ENCODE measurements at places on chromosomes 5 and 9.

- peak; percentile 57 for DNase-seq
Measured at GRCh38 chr5:79133121-79133656, 21.6 kb downstream of the BHMT start.

GRCh38 chr5:104913841-104914281, 1351.3 kb upstream of the NUDT12 start:
- no peak for DNase-seq

- DNase-seq: no peak
Measured at GRCh38 chr5:180212363-180213255, 3.6 kb upstream of the RASGEF1C start.

GRCh38 chr9:17082343-17083064, 52.3 kb upstream of the CNTLN start:
- no peak for DNase-seq

DNA sequence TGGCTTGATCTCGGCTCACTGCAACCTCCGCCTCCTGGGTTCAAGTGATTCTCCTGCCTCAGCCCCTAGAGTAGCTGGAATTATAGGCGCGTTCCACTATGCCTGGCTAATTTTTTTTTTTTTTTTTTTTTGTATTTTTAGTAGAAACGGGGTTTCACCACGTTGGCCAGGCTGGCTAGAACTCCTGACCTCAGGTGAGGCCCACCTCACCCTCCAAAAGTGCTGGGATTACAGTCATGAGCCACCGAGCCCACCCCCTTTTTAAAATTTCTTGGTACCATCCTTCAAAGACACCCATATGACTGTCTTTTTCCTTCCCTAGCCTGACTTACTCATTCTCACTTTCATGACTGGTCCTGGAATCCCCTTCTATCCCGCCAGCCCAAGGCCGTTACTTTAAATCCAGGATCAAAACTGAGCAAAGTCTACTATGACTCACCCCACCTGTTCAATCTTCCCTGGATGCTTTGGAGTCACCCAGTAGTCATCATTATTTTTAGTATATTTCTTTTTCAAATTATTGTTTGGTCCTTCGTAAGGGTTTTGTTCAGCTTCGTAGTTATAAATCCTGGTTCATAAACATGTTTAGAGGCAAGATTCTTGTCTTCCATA, 1.2 kb upstream of the TBCA start:
- DNase-seq: no peak

- DNase-seq: no peak
Measured at GRCh38 chr5:15020736-15021135, 149.2 kb upstream of the ANKH start.

DNA sequence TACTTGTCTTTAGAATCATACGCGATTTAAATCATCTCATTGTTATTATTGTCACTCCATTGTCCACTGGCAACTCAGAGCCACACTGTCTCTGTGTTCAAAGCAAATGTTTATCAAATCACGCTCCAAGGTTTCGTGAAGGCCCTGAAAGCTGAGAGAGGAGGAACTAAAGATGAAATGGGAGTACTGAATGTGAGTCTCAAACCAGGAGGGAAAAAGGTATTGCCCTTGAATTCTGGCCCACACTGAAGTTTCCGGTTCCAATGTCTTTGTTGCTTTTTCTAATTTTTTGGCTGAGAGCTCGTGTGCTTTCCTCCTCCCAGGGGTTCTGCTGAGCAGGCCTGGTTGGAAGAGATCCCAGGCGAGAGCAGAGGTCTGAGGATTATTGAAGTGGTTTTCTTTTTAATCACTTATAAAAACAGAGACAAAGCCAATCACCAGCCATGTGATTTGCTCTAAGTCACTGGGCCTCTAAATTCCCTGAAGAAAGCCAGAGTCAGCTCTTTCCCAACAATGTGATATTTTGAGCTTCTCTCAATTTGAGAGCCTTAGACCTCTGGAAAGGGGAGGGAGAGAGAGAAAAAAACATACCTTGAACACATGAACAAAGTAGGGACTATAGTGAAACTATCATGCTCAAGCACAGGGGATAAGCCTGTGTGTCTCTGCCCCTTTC, 420.8 kb upstream of the GRAMD2B start:
- DNase-seq: no peak

DNA sequence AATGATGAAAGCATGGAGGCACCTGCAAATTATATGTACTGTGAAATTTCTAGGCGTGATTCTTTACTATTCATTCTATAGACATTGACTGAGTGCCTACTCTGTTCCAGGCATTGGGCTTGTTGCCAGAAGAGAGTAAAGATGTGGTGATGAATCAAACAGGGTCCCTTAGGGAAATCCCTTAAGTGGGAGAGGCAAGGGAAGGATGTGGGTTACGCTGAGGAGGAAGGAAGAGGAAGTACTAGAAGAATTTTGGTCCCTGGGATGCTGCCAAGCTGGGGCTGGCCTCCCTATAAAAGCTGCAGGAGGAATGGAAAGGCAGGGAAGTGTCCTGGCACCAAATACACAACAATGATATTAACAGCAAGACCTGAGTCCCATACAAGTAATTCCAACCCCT, 76.7 kb upstream of the SPOCK1 start:
- DNase-seq: no peak

- no peak for DNase-seq
Measured at GRCh38 chr5:16819522-16820167, 116.4 kb downstream of the MYO10 start.

DNA sequence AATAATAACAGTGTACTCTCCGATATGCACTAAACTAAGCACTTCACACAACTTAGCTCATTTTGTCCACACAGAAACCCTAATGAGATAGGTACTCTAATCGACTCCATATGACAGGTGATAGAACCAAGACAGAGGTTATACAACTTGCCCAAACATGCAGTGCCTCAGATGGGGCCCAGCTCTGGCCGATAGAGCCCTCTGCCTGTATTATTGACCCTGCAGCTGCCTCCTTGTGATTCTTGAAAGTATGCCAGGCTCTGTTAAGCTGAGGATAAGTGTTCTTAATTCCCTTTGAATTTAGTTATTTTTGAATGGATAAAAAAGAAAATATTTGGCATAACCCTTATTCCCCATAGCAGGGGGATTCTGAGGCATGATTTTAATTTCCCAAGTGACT, 78.5 kb downstream of the HMHB1 start:
- DNase-seq: peak; percentile 81

GRCh38 chr9:136013524-136014034, 52.4 kb upstream of the UBAC1 start:
- DNase-seq: no peak

- DNase-seq: no peak
Measured at GRCh38 chr9:115717711-115718173, 435.8 kb upstream of the PAPPA start.

DNA sequence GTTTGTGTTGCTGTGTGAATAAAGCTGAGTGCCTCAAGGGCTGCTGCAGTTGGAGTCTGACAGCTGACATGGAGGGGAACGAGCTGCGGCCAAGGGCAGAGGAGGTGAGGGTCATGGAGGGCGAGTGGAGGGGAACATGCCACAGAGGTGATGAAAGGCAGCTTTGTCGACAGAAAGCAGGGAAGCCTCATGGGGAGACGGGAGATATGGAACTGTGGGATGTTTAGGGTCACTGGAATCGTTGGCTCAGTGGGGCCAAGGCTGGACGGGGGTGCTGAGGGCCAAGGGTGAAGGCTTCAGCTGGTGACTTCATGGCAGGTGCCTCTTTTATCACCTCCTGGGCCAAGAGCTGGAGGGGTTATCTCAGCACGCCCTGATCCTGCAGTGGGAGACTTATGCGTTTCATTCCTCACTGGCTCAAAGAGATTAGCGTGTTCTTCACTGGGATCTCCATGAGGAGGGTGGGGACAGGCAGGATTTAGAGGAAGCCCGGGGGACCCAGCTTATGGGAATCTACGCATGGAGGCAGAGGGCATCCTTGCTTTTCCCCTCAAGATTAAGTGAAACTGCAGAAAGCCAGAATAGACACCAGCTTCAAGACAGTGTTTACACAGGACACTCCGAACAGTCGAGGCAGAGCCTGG, 42.2 kb downstream of the FAM240B start:
- no peak for DNase-seq

GRCh38 chr5:149135536-149136201, 5.6 kb upstream of the ABLIM3 start:
- DNase-seq: no peak

GRCh38 chr9:110183208-110184145, 24.5 kb downstream of the C9orf152 start:
- peak; percentile 26 for DNase-seq

DNA sequence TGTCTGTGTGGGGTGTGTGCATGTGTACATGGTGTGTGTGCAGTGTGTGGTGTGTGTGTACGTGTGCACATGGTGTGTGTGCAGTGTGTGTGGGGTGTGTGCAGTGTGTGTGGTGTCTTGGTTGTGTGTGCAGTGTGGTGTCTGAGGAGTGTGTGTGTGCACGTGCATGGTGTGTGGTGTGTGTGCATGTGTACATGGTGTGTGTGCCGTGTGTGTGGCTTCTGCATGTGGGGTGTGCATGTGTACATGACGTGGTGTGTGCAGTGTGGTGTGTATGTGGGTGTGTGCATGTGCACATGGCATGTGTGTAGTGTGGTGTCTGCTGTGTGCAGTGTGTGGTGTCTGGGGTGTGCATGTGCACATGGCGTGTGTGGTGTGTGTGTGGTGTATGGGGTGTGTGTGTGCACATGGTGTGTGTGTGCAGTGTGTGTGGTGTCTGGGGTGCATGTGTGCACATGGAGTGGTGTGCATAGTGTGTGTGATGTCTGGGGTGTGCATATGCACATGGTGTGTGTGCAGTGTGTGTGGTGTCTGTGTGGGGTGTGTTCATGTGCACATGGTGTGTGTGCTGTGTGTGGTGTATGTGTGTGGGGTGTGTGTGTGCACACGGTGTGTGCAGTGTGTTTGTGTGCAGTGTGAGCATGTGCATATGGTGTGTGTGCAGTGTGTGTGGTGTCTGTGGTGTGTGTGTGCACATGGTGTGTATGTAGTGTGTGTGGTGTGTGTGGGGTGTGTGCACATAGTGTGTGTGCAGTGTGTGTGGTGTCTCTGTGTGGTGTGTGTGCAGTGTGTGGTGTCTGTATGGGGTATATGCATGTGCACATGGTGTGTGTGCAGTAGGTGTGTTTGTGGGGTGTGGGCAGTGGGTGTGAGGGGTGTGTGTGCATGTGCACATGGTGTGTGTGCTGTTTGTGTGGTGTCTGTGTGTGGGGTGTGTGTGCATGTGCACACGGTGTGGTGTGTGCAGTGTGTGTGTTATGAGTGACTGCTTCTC, 40.6 kb upstream of the ZNG1F start:
- no peak for DNase-seq

DNA sequence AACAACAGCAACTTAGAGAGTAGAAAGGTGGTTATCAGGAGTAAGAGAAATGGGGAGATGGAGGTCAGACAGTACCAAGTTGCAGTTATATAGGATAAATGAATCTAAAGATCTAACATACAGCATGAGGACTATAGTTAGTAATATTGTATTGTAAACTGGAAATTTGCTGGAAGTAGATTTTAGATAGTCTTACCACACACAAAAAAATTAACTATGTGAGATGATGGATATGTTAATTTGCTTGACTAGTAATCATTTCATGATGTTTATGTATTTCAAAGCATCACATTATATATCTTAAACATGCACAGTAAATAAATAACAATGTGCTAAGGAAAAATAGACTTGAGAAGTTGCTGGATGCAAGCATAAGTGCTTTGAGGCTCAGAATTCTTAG, 622.1 kb downstream of the CCDC171 start:
- no peak for DNase-seq

- DNase-seq: no peak
Measured at GRCh38 chr9:30732060-30732459, 1652.4 kb upstream of the ACO1 start.

DNA sequence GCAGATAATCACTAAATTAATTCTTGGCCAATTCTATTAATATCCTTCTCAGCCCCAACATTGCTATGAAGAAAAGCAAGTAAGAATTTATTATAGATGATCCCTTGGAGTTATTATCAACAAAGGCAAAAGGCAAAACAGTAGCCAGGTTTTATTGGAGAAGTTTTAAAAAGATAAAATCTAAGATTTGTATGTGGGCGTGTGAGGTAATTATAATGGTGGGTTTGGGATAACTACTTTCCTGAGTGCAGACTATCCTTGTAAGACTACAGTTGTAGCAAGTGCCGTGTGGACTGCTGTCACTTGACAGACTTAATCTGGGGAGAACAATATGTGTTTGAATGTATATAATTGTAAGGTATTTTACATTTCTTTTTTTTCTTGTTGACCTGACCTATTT, 23.2 kb downstream of the SLC31A1 start:
- no peak for DNase-seq

DNA sequence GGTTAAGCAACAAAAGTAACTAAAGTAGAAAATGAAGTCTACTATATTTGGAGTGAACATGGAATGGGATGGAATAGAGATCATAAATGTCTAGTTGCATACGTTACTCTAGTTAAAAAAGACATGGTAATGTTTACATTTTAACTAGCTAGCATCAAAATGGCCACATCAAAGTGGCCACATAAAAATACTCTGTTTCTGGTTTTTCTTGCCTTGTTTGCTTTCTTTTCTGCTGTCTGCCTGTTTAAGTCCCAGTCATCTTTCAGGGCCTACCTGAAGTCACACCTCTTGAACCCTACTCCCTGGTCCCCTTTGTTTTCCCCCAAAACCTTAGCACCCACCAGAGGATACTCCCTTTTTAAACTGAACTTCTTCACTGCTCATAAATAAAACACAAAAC, 6.4 kb upstream of the KIF2A start:
- no peak for DNase-seq

All from DMS 273 treated with DMSO at 0.1 percent for 48 hours (cell line).